ENCODE measurements at places on chromosomes 11 and 22. TPM values are rescaled to one million over a fixed set of nuclear protein-coding genes. Genes with fewer than 3 reads are reported as not detected.
A peak's percentile ranks its signal among the peaks of the same experiment; 100 is the strongest.

The HTR3B gene
- not detected for total RNA-seq

DNA sequence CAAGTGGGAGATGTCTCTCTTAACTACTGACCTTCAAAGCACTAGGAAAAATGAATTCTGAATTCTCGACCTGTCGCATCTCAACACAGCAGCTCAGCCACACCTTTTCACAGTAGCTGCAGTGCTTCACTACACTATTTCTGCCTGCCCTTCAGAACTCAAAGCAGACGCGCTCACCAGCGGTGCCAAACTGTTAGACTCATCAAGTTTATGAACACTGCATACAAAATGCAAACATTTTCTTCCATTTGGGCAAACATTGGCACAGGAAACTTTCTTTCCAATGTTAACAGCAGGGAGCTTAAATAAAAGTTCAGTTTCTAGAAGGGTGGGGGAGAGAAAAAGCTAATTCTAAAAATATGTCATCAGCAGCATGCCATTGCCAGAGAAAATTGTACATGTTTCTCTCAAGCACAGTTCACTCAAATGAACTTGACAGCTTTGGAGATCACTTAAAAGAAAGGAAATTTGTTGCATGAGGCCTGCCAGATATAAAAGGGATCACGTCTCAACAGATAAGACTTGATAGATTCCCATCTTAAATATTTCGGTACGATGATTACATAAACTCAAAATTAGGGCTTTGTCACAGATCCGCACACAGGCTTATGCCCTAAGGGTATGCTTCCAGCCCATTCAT, 82.7 kb downstream of the CADM1 start:
- DNase-seq, result no peak

The MEI1 gene
- not detected for total RNA-seq

The MAPK8IP1 gene
- 15.3 TPM for total RNA-seq

DNA sequence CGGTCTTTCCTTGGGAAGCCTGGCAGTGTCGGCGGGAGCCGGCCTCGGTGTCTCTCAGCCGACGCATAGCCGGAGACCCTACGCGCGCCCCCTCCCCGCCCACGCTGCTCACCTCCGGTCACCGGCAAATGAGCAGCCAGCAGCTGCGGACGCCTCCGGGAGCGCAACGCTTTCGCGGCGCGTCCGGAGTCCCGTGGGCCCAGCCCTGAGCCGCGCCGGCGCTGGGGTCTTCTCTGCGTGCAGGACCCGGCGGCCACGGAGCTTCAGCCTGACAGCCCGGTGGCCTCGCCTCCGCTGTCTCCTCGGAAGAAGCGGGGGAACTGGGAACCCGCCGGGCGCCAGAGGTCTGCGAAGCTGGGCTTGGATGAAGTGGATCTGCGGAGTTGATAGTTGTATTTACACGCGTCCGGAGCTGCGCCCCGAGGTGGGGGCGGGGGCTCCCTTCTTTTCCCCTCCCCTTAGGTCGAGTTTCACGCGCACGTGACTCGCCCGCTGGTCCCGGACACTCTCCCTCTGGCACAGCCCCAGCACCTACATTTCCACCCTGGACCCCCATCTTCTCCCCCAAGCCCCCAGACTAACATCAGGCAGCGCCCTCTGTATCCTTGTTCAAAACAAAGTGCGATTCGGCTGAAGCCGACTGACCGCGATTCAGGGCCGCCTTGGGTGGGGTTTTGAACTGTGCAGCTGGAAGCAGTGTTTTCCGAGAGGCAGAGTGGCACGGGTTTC, at the start of gene SLC43A1:
Gene SLC43A1 (minus strand): TSS at position 371 of the 729 bp plus-strand sequence. CDS start 1,591 bp downstream, outside the sequence.
- peak; percentile 83 for DNase-seq

DNA sequence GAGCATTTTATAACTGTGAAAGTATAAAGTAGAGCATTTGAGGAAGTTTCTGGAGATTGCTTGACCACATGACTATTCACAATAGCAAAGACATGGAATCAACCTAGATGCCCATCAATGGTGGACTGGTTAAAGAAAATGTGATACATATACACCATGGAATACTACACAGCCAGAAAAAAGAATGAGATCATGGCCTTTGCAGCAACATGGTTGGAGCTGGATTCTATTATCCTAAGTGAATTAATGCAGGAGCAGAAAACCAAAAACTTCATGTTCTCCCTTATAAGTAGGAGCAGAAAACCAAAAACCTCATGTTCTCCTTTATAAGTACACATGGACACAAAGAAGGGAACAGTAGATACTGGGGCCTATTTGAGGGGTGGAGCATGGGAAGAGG, 30.3 kb downstream of the UVRAG start:
- no peak for DNase-seq

DNA sequence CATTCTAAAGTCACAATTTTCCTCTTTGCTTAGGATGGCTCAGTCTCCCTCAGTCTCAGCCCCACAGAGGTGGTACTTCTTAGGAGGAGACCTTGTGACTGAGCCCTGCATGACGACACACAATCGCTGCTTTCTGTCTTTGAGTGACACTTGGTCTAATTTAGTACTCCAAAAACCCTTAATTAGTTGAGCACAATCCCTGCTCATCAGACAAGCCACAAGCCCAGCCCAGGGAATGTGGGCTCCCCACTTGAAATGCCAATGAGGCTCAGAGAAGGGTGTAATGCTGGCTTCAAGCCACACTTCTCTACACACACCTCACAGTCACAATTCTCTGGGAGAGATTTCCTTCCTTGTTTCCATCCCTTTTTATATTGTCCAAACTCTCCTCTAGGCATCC, 101.8 kb downstream of the FEZ1 start:
- no peak for DNase-seq

The NR1H3 gene
- 25.4 TPM for total RNA-seq

- DNase-seq, result no peak
Observed at GRCh38 chr11:114182471-114183043, 113.6 kb upstream of the NNMT start.

The SCARF2 gene
- total RNA-seq, result 15.0 TPM

The ACRV1 gene
- not detected for total RNA-seq

GRCh38 chr11:44469412-44469811, 96.1 kb upstream of the CD82 start:
- DNase-seq, result no peak

The SPDYC gene
- 2.0 TPM for total RNA-seq

The MRPL21 gene
- 70.0 TPM for total RNA-seq

DNA sequence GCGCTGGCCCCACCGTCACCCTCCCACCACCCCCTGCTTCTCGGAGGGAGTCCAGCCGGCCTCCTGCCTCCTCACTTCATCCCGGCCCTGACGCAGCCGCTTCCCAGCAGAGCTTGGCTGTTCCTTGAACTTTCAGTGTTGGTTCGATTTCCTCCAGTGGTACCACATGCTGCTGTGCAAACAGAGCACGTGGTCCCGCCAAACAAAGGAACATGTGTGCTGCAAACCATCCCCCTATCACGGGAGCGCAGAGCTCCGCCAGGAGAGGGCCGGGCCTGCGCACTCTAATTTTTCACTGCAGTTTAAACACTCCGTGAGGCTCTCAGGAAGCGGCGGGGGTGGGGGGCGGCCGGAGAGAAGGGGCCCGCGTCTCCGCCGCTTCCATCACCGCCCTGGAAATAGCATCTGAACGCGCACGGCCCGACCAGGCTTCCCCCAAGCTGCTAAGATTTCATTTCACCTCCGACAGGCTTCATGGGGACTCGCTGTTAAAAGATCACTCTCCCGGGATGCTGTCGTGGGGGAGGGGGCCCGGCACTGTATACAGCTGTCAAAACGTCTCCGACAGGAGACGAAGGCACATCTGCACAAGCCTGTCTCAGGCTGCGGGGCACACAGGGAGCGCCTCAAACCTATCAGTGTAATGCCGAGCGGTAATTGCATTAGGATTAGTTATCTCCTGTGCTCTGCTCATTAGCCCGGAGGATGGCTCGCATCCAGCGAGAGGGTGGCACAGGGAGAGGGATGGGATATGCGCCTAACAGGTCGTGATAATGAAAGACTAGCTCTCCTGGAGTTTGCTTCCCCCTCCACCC, 269.9 kb upstream of the SORL1-AS1 start:
- DNase-seq, result peak; percentile 83

The AP5B1 gene
- total RNA-seq, result 6.7 TPM

The GGT1 gene
- 24.6 TPM for total RNA-seq

DNA sequence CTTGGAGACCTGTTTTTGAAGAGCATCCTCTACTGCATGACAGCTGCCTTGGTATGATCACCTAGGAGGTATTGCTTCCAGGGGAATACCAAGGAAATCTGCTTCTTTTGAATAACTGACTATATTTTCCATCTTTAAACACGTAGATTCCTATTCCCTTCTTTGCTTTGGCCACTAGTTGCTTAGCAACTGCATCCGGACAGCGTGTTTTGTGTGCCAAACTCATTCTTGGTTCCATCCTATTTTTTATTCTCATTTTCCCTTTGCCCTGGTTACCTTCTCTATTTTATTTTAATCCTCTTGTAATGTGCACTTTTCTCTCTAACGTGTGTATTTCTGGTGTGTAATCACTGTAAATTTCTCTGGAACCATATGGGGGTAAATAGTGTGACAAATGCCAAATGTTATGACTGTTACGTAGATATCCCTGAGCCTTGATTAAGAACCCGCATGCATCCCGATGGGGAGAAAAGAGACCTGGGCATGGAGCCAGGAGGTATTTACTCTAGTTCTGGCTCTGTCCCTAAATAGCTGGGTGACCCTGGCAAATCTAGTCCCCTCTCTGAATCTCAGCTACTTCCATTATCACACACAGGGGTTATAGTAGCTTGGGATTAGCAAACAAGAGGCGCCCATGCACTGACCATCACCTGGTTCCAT, 241.7 kb downstream of the MIAT start:
- DNase-seq, result no peak

DNA sequence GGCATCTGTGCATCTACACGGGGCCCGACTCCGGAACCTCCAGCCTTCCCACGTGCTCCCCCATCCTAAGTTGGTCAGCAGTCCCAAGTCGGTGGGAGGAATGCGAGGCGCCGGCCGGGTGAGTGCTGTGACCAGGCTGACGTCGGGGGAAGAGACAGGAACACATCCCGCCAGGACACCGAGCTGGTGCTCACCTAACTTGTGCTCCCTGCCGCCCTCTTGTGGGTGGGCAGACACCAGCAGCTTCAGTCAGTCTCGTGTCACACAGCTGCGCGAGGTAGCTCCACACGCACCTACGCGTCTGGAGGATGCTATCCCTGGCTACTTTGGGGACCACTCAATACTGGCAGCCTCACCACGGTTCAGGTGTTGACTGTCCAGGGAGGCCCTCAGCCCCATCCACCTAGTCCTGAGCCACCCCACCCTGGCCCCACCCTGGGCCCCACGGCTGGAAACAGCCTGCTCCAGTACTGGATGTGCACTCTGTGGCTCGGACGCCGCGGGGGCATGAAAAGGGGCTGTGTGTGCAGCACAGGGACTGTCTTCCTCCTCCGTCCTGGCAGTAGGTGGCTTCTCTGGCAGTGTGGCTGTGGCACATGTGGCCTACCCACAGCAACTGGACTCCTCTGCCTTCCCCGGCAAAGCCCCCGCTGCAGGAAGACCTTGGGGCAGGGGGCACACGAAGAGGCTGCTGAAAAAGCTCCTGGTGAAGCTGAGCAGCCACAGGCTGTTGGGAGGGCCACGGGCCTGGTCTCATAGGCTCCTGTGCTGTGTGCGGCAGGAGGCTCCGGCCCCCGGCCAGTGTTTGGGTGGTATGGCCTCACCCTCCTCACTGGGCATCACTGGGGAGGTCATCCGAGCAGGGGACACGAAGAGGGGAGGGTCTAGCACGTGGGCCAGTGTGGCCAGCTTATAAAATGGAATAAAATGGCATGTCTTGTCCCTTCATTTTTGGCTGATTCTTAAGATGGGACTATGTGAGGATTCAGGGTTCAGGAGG, 11.2 kb upstream of the BID start:
- DNase-seq, result peak; percentile 96

The OSM gene
- not detected for total RNA-seq

GRCh38 chr11:65150509-65151299, 16.4 kb upstream of the SYVN1 start:
- DNase-seq, result peak; percentile 36

The CCDC86 gene
- 17.6 TPM for total RNA-seq

DNA sequence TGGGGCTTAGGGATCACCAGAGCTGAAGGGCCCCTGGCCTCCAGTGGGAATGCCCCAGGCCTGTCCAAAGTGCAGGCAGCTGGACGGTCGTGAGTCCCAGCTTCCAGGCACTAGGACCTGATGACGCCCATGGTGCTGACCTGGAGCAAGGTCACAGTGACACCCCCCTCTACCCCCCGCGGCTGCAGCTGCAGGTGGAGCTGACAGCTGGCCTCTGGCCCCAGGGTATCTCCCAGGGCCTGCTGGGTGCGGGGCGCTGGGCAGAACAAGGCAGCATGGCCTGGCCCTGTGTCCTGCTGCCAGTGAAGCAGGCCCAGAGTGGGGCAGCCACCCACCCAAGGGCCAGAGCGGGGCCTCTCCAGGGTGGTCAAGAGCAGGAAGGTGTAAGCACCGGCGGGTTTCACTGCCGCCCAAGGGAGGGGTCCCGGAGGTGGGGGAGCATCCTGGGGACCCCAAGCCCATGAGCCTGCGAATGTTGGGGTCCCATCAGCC, 553 bp upstream of the TCIRG1 start:
- DNase-seq, result peak; percentile 79

DNA sequence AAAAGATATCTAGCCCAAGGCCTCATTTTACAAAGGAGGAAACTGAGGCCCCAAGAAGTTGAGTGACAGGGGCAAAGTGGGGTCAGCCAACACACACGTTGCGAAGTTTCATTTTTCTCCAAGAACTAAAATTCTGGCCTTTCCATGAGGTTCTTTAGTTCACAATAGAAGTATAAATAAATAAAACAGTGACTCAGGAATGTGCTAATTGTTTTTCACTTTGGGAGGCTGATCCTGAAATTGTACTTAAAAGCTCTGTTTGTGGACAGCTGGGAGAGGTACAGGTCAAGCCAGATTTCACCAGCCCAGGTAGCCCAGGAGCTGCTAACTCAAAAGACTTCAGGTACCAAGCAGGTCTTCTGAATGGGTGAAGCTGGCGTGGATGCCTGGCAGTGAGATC, 105.2 kb downstream of the TRAF6 start:
- no peak for DNase-seq

DNA sequence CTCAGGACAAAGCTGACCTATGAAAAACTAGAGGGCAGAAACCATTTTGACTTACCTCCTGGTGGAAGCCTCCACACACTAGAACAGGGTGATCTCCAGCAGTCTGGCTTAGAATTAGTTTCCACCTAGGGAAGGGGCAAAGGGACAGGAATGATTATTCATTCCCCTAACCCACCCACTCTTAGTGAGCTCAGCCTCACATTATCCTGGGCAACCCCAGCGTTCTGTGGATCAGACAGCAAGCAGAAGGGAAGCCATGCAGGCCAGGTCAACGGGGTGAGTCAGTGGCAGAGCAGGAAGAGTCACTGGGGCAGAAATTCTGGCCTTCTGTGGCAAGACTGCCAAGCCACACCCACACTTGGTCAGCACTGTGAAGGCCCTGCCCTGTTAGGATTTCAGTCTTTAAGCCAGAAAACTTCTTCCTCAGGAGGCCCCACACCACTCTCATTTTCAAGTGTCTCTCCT, 10.5 kb downstream of the NUMA1 start:
- DNase-seq, result no peak

The GLYATL1 gene
- 3.8 TPM for total RNA-seq

The PYGM gene
- 2.9 TPM for total RNA-seq

The CDCA5 gene
- total RNA-seq, result 88.7 TPM

GRCh38 chr11:41201156-41201555, 258.3 kb downstream of the LRRC4C start:
- DNase-seq, result peak; percentile 30

The POTEH gene
- not detected for total RNA-seq

- DNase-seq, result no peak
Observed at GRCh38 chr11:124605719-124606118, 5.5 kb upstream of the PANX3 start.

Measured in H7 (cell line).